ENCODE measurements at places on chromosomes 12 and 14.

GRCh38 chr12:119668324-119668841 lies 450 bp downstream of the PRKAB1 start:
- no peak for DNase-seq

DNA sequence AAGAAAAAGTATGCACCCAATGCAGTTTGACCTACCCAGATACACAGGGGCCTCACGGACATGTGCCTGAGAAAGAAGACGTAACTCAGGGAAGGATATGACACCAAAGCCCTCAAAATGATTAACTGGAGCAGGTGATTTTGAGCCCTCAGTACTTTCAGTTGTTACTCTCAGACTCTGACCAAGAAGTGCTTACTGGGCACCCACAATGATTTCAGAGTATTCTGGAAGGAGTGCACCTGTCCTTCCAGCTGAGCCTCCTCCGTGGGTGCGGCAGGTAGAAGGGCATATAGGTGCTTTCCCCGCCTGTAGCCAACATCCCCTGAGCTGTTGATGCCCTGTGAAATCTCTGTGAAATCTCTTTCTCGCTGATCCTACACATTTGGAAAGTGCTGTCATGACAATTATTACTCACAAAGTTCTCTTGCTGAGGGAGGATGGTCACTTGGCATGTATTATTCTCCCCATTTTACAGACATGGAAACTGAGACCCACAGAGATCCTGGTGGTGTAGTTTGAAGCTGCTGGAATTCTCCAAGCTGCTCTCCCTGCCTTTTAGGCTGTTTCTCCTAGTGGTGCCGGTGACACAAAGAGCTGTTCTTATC lies 154.3 kb upstream of the CCND2 start:
- DNase-seq: no peak

DNA sequence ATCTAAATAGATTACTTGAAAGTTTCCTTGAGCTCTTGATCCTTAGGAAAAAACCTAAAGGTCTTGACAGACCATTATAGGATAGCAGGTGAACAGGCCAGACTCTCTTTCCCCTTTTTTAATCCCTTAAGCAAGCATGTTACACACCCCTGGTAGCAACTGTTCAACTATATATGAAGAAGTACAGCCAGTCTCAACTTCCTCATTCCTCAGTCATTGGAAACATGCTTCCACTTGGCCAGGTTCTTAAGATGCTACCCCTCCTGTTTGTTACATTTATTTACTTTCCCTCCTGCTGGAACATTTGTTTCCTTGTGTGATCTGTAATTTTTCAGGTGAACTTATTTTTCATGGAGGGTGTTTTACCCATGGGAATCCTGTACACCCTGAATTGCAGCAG lies 124.1 kb downstream of the ARMH4 start:
- DNase-seq: no peak

DNA sequence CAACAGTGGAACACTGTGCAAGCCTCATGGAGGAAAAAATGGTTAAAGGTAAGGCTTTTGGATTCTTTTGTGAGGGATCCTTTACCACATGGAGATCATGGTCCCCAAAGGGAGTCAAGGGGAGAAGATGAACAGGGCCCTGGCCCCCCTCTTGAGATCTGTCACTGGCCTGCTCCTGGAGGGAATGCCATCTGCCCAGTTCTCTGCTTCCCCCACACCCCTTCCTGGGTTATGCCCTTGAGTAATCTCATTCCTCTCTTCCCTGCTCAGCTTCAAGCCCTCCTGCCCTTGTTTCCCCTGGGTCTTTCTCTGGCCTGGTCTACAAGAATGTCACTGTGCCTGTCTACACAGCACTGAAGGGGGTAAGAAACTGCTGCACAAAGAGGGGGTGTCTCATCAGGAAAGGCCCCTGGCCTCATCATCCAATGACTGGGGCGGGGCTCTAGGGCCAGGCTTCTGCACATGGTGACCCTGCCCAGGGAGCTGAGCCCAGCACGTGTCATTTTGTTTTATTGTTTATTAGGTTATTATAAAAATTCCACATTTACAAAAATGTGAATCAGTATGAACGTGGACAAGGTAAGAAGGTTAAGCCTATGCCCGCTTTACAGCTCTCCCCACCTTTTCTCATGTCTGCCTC lies 30.3 kb downstream of the PIGH start:
- no peak for DNase-seq

GRCh38 chr12:52633383-52633782 lies 15.0 kb upstream of the KRT73 start:
- DNase-seq: peak; percentile 7

DNA sequence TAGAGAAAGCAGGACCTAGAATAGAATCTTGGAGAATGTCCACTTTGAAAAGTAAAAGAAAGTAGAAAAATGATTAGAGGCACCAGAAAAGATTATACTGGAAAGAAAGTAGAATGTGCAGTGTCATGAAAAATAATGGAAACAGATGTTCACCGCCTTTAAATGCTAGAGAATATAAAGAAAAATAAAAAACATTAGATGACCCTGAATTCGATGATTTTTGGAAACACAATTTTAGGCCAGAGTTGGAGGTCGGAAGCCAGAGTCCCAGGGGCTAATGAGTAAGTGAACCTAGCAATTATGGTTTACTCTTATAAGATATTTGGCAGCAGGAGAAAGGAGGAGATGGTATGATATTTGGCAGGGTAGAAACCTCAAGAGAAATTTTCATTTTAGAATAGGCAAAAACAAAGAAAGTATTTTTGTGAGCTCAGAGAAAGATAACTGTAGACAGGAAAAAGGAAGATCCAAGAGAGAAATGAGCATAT lies 37.7 kb downstream of the GYS2 start:
- DNase-seq: no peak
